DMS 273 treated with DMSO at 0.1 percent for 48 hours (cell line): ENCODE measurements at places on chromosomes 11 and 22.
A peak's percentile ranks its signal among the peaks of the same experiment; 100 is the strongest.

DNA sequence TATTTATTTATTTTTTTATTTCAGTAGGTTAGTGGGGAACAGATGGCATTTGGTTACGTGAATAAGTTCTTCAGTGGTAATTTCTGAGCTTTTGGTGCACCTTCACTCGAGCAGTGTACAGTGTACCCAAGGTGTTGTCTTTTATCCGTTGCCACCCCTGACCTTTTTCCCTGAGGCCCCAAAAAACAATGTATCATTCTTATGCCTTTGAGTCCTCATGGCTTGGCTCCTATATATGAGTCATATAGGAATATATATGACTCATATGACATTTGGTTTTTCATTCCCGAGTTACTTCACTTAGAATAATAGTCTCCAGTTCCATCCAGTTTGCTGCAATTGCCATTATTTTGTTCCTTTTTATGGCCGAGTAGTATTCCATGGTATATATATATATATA lies 763.9 kb downstream of the NTM start:
- no peak for DNase-seq

DNA sequence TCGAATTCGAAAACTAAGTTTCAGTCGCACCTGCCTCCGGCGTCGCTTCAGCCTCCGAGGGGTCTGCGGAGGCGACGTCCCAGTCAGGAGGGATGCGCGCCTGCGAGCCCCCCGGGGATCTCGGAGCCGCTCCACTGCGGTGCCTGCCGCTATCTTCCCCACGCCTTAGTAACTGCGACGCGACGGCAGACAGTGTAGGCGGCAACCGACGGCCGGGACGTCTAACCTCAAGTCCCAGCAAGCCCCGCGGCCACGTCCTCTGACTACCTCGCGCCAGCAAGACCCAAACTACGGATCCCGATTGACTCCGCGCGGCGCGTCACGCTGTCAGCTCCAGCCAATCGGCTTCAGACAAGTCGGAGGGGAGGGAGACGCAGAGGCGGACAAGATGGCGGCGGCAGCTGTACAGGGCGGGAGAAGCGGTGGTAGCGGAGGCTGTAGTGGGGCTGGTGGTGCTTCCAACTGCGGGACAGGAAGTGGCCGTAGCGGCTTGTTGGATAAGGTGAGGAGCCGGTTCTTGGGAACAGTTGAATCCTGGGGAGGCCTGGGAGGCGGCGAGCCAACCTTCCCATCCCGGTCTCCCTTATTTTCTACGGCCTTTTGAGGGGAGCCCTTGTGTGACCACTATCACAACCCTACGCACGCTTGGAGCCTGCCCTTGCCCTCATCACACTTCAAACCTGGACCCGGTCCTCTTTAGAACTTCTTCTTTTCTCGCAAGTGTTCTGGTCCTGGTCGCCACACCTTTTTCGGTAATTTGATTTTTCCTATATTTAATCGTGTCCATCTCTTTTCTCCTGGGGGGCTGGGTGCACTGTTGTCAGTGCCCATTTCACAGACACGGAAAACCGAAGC lies at the start of the genes SPCS2 and XRRA1:
Gene SPCS2, plus strand, starts transcription at position 369 of the 855 bp plus-strand sequence. Its CDS starts 20 bp downstream, at position 389.
Gene XRRA1, minus strand, starts transcription at position 194 of the 855 bp plus-strand sequence. CDS start 8,213 bp downstream, outside the sequence.
- DNase-seq: peak; percentile 90

DNA sequence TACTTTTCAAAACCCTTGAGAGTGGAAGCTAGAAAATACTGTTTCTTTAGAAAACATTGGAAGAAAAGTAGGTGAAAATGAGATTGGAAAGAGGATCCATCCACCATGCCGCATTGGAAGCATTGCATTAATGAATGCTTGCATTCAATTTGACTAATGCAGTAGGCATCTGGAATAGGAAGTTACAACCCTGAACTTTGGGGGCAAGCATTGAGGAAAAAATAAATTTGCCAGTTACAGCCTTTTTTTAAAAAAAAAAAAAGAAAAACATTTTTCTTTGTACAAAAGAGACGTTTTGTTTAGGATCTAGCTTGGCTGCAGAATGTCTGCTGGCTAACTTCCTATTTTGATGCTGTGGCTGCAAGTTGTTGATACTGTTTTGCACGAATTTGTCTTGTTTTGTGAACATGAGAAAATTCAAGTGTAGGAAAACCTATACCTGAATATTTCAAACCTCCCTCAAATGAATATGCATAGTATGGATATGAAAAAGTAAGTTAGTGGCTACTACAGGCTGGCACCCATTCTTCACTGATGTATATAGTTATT lies 28.1 kb downstream of the RTN3 start:
- no peak for DNase-seq

DNA sequence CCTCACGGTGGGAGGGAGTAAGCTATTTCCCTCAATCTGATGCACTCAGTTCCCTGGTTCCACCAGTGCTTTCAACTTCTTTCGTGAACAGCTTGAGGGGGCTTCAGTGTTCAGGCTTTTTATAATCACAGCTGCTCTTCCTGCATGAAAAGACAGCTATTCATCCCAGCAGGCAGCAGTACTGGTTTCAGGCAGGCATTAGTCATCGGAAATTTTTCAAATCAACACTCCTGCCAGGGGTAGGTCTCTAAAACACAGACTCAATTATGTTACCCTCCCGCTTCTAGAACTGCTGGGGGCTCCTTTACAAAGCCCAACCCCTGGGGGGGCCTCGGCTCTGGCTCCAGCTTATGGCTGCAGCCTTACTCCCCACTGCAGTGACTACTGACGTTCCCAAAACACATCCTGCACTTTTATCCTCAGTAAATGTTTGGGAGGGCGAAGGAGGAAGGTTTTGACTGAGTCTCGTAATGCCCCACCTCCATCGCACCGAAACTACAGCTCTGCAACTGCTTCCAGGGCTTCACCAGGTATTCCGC lies 5.8 kb downstream of the POLDIP3 start:
- DNase-seq: no peak

GRCh38 chr11:11016068-11016467 lies 158.2 kb upstream of the ZBED5 start:
- DNase-seq: no peak

GRCh38 chr11:118929501-118930093 lies 3.9 kb upstream of the BCL9L start:
- no peak for DNase-seq

DNA sequence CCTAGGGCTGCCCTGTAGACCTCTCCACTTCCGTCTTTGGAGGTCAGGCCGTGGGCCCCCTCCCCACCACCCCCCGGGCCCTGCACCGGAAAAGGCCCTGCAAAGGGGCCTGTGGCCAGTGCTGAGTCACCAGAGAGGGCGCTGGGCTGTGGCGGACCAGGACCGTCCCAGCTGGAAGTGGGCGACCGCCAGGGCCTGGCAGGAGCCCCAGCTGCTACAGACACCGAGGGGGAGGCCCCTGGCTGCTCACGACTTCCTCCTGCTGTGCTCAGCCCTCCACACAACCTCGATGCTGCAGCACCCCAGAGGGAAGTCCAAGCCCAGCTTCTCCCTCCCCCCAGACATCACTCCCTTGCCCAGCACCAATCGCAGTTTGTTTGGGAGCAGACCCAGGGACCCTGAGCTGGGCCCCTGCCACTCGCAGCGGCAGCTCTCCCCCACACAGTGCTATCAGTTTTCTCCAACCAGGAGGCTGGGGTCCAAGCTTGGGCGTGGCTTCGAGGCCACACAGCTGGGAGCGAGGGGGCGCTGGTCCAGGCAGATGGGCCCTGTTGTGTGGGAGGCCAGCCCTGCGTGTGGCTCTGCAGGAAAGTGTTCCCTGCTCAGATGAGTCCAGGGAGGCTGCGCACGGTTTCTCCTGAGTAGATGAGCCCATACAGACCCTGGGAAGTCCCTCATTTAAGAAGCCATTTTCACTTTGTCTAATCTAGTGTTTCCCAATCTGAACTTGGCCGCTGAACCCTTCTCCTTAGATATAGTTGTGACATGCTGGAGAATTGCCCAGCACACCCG lies 5.6 kb upstream of the SH3BP1 start:
- peak; percentile 82 for DNase-seq

GRCh38 chr11:132395434-132395833 lies 1025.0 kb downstream of the NTM start:
- DNase-seq: no peak

GRCh38 chr11:11463405-11463804 lies 110.4 kb upstream of the CSNK2A3 start:
- DNase-seq: no peak

DNA sequence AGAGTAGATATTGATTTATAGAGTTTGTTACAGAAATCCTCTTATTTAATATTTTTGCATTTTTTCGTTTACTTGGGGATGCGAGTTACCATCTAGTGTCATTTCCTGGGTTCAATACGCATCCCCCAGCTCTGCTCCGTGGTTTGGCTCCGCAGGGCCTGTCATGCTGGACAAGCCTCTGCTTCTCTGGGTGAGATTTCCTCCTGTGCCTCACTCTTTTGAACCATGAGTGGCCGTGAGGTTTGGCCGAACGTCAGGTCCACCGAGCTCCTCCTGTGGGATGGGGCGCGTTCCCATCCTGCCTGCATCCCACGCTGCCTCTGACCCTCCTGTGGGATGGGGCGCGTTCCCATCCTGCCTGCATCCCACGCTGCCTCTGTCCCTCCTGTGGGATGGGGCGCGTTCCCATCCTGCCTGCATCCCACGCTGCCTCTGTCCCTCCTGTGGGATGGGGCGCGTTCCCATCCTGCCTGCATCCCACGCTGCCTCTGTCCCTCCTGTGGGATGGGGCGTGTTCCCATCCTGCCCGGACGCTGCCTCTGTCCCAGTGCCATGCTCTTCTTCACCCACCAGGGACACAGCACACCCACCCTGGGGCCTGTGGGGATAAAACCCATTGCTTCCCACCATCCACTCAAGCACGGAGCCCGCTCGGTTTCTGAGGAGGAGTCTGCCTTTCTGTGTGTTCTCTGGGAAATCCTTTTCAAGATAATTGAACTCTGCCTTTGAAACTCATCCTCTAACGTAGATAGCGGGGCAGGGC lies 506.8 kb downstream of the BRD1 start:
- no peak for DNase-seq

DNA sequence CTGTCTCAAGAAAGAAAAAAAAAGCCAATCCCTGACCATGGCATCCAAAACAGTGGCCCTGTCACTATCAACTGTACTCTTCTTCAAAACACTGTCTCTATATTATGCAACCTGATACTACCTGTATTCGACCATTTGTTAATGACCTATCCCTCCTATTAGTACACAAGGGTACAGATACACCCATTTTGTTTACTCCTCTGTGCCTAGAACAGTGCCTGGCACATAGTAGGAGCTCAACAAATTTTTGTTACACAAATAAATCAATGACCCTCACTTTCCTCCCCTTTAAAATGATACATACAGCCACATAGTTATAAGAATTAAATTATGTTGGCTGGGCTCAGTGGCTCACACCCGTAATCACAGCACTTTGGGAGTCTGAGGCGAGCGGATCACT lies 13.4 kb upstream of the CREB3L1 start:
- no peak for DNase-seq

DNA sequence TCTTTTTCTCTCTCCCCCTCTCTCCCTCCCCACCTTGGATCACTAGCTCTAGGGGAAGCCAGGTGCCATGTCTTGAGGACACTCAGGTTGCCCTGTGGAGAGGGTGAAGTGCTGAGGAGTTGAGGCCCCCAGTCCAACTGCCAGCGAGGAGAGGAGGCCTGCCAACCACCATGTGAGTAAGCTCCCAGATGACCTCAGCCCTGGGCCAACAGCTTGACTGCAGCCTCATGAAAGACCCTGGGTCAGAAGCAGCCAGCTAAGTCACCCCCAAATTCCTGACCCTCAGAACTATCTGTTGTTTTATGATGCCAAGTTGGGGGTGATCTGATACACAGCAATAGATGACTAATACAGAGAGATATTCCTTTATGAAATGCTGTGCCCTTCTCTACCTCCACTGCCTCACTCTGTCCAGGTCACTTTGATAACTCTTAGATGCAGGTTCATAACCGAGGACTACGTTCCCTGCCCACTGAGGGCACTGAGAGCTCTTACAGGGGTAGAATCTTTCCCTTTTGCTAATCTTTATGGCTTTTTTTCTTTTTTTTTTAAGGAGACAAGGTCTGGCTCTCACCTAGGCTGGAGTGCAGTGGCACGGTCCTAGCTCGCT lies 8.0 kb downstream of the ARFGAP3 start:
- no peak for DNase-seq

- no peak for DNase-seq
Measured at GRCh38 chr11:117395476-117395875, 67.8 kb downstream of the CEP164 start.

DNA sequence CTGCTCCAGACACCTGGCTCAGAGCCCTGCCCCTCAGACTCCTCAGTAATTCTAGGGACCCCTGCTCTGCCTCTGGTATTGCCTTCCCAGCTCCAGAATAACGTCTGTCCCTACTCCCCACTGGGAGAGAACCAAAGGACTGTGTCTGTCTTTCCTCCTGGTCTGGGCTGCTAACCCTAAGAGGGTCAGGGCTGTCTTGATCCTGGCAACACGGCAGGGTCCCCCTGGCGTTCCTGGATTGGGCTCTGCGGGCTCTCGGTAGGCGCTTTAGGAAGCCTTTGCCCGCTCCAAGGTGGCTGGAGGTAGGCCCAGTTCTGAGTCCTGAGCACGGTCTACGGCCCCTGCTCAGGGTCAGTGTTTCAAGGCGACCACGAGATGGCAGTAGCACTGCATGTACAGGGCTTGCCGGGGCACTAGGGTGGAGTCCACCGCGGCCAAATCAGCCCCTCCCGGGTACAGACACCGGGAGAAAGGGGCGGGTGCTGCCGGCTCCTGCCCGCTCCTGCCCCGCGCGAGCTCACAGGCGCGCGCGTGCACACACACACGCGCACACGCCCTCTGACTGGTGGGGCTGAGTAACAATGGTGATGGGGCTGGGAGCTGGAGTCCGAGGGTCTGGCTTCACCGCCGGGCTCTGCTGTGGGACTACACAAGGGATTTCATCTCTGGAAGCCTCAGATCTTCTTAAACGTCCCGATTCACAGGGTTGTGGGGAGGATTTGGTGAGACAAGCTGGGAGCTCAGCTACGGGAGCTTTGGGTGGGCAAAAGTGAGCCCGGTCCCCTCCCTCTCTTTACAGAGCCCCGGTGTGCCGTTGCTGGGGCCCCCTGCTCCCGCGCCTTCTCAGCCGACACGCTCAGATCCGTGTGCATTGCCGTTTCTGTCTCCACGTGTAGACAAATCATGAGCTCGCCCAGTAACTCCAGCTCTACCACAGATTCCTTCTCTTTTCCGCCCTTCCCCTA lies 30.1 kb upstream of the HMOX1 start:
- DNase-seq: peak; percentile 82

- no peak for DNase-seq
Measured at GRCh38 chr22:47826016-47826415, 1063.6 kb downstream of the TBC1D22A start.

GRCh38 chr11:59801981-59802638 lies 8.5 kb downstream of the MRPL16 start:
- DNase-seq: no peak

GRCh38 chr11:41988951-41989572 lies 529.6 kb upstream of the LRRC4C start:
- no peak for DNase-seq

- DNase-seq: no peak
Measured at GRCh38 chr22:47976219-47976618, 1213.8 kb downstream of the TBC1D22A start.
